H9 (cell line): ENCODE measurements at places on chromosomes 3 and 15. TPM values are rescaled to one million over a fixed set of nuclear protein-coding genes. Genes with fewer than 3 reads are reported as not detected.

DNA sequence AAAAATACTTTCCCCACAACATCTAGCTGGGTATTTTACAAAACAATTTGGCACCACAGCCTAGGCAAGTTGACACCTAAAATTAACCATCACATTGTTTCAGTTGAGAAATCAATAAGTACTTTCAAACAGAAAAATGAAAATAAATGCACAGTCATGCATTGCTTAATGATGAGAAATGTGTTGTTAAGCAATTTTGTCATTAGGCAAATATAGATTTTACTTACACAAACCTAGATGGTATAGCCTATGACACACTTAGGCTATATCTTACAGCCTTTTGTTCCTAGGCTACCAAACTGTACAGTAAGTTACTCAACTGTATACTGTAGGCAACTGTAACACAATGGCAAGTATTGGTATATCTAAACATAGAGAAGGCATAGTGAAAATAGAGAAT is 608.6 kb upstream of the BCHE start:
- no peaks in the 10 kb centered on the region for H3K36me3 ChIP-seq
- DNase-seq = no peak
- H3K4me1 ChIP-seq = no peaks in the 10 kb centered on the region
- no peaks in the 10 kb centered on the region for H3K27me3 ChIP-seq

DNA sequence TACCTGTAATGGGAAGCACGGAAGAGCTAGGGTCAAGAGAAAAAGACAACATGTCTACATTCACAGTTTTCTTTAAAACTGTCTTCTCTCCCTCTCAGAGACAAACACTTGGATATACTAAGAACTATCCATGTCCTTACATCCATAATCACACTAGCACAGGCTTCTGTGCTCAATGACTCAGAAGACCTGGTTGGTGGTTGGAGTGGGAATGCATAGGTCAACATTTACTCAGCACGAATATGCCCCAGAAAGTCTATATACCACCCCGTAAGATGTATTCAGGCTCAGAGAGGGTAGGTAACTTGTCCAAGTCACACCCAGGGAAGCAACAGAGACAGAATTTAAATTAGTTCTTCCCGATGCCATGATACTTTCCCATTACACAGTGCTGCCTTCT is 891.1 kb downstream of the TUSC7 start:
- H3K4me3 ChIP-seq = no peak overlapping the region
- no peaks in the 10 kb centered on the region for H3K27me3 ChIP-seq
- H3K27ac ChIP-seq = no peak overlapping the region
- no peaks in the 10 kb centered on the region for H3K36me3 ChIP-seq
- no peaks in the 10 kb centered on the region for H3K4me1 ChIP-seq

GRCh38 chr3:23402728-23403492 is 199.8 kb downstream of the UBE2E2 start:
- no peak overlapping the region for H3K4me3 ChIP-seq
- no peaks in the 10 kb centered on the region for H3K4me1 ChIP-seq
- H3K27ac ChIP-seq = no peak overlapping the region
- DNase-seq = no peak
- H3K36me3 ChIP-seq = no peaks in the 10 kb centered on the region
- no peaks in the 10 kb centered on the region for H3K27me3 ChIP-seq

DNA sequence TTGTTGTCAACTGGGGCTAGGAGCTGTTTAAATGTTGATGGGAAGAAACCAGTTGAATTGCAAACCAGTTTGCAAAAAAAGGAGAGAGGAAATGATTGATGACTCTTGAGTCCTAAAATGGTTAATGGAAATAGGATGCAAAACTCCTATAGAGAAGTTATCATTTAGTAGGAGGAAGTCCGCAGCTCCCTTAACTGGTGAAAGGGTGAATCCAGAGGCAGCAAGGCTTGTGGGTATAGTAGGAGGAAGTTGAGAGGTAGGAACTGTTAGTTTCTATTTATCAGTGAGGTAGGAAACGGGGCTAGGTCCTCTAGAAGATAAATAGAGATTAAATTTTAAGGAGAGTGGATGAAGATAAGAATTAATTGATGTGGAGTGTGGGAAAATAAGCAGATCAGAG is 15.4 kb downstream of the IREB2 start:
- H3K27ac ChIP-seq = no peak overlapping the region
- H3K4me3 ChIP-seq = peak overlapping the region; percentile 5; the same call in 2 of the 3 replicates
- H3K36me3 ChIP-seq = peaks cover 2% of the 10 kb centered on the region; the same call in 2 of the 3 replicates
- peaks cover 7% of the 10 kb centered on the region; the same call in 1 of the 2 replicates for H3K4me1 ChIP-seq
- H3K27me3 ChIP-seq = no peaks in the 10 kb centered on the region

DNA sequence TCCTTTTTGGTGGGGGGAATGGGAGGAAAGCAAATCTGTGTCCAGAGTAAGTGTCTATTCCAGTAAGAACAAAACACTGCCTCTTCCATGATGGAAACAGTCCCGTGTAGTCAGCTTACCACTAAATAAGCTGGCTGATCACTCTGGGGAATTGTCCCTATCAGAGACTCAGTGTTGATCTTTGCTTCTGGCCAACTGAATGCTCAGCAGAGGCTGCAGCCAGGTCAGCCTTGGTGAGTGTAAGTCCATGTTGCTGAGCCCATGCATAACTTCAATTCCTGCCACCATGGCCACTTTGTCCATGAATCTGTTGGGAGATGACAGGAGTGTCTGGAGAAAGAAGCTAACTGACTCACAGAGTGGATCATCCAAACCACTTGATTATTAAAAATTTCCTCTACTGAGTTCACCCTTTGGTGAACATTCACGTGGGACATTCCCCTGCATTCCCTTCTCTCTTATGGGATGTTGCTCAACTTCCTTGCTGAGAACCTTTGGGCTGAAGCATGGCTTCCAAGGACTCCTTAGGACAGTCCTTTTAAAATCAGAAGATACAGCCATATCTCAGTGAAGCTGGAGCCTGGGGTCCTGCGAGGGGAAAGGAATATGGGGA is 33.9 kb upstream of the XCR1 start:
- no peak for DNase-seq
- no peak overlapping the region for H3K4me3 ChIP-seq
- no peaks in the 10 kb centered on the region for H3K4me1 ChIP-seq
- no peaks in the 10 kb centered on the region for H3K27me3 ChIP-seq

DNA sequence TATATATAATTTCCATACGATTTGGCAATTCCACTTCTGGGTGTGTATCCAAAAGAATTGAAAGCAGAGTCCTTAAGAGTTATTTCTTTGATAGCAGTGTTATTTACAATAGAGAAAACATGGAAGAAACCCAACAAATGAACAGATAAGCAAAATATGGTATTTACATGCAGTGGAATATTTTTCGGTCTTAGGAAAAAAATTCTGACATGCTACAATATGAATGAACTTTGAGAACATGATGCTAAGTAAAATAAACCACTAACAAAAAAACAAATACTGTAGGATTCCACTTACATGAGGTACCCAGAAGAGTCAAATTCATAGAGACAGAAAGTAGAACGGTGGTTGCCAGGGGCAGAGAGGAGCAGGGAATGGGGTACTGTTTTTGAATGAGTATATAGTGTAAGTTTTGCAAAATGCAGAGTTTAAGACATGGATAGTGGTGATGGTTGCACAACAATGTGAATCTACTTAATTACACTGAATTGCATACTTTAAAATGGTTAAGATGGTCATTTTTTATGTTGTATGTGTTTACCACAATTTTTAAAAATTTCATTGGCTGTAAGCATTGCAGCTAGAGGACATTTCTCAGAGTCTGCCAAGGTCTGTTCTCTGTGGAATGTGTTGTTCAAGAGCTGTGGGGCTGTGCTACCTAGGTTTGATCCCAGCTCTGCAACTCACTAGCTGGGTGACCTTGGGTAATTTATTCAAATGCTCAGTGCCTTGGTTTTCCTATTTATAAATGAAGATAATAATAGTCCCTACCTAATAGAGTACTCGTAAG is 122.1 kb downstream of the MEX3B start:
- H3K4me1 ChIP-seq = no peaks in the 10 kb centered on the region
- no peak overlapping the region for H3K4me3 ChIP-seq
- peaks cover 27% of the 10 kb centered on the region for H3K36me3 ChIP-seq
- no peaks in the 10 kb centered on the region for H3K27me3 ChIP-seq

DNA sequence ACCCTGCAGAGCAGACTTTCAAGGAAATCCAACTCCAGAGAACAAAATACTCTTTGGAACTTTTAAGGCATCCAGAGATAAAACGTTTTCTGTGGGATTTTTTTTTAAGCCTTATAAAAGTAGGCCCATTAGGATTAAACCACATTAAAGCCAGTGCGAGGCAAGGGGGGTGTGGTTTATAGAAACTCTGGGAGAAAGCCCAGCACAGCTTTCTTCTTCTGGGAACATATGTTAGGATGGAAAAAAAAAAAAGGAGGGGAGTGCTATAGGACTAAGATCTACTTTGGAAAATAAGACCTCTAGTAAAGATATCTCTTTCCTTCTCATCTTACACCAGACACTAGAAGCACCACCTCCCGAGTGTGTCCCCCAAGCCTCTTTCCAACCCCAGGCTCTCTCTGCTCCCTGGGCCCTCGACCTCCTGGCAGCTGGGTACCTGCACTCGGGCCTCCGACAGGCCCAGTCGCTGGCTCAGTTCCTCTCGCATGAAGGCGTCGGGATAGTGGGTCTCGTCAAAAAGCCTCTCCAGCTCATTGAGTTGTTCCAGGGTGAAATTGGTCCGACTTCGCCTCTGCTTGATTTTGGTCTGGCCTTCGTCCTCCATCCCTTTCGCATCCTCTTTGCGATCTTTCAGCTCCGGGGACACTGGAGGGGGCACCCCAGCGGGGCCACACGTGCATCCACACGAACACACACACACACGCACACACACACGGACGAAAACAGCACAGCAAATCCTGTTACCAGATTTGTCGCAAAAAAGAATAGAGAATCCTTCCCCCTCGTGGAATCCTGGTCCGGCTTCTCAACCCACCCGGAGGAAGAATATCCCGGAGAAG is 3.8 kb downstream of the SHOX2 start:
- no peak overlapping the region for H3K27ac ChIP-seq
- H3K27me3 ChIP-seq = peaks cover 67% of the 10 kb centered on the region
- peak overlapping the region; percentile 56 for H3K4me3 ChIP-seq
- H3K4me1 ChIP-seq = no peaks in the 10 kb centered on the region
- H3K36me3 ChIP-seq = no peaks in the 10 kb centered on the region

DNA sequence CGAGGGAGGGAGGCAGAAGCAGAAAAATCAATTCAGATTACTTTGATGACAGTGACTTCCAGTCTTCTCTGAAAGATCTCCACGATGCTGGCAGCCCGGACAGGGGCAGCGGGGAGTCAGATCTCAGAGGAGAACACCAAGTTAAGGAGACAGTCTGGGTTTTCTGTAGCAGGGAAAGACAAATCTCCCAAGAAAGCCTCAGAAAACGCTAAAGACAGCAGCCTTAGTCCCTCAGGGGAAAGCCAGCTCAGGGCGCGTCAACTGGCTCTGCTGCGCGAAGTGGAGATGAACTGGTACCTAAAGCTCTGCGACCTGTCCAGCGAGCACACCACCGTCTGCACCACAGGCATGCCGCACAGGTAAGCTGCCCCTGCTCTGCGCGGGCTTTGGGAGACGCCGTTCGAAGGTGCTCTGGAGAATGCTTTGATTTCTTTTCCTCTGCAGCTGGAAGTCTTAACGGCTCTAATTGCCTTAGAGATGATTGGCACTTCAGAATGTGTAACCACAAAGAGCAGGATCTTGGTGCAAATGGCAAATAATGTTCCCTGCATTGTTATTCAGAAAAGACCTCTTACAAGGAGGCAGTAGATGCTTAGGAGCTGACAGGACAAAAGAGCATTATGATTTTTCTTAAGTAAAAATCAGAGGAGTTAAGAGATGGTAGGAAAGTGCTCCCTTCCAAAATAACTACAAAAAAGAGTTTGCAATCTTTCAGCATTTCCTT is at the start of gene KCNAB1:
KCNAB1 (plus strand) TSS at position 51 of the 724 bp plus-strand sequence.
- no peak within 1 kb of the TSS for H3K27ac ChIP-seq
- H3K4me1 ChIP-seq = peaks cover 5% of the 10 kb centered on the region; the same call in 1 of the 2 replicates
- H3K36me3 ChIP-seq = no peaks in the 10 kb centered on the region
- no peaks in the 10 kb centered on the region for H3K27me3 ChIP-seq

The NECTIN3 gene
- 52.0 and 53.7 TPM in 2 replicates for total RNA-seq

DNA sequence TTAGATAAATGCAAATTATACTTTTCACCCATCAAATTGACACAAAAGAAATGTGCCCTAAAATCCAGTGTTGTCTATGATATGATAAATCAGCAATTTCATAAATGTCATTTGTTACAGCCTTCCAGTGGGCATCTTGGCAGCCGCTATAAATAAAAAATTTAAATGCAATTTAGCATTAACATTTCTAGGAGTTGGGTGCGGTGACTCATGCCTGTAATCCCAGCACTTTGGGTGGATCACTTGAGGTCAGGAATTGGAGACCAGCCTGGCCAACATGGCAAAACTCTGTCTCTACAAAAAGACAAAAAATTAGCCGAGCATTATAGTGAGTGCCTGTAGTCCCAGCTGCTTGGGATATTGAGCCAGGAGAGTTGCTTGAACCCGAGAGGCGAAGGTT is 65.9 kb upstream of the POMGNT2 start:
- H3K36me3 ChIP-seq = peaks cover 15% of the 10 kb centered on the region
- H3K27ac ChIP-seq = no peak overlapping the region
- H3K27me3 ChIP-seq = no peaks in the 10 kb centered on the region

GRCh38 chr3:45599424-45599886 is 4.9 kb downstream of the LIMD1 start:
- no peaks in the 10 kb centered on the region for H3K27me3 ChIP-seq
- peaks cover 2% of the 10 kb centered on the region; the same call in 1 of the 2 replicates for H3K4me1 ChIP-seq
- no peak overlapping the region for H3K27ac ChIP-seq
- H3K36me3 ChIP-seq = peaks cover 8% of the 10 kb centered on the region
- H3K4me3 ChIP-seq = no peak overlapping the region
